Lung (tissue), 17 donors: ENCODE measurements at places on chromosomes 12 and 14.

DNA sequence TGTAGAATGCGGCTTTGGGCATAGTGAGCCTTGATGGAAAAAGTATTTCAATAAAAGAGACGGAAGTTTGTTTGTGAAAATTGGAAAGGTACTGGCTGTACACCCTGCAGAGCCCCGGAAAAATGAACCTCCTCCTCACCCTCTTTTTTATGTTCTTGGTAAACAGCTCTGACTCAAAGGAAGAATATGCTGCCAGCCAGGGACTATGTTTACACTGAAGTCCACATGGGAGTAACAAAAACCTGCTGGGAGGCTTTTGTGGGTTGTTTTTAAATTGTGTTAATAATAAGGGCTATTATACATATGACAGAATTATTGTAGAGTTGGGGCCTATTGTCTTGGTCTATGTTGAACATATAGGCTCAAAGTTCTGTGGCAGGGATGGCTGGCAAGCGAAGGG lies 70.7 kb downstream of the TTC8 start:
- H3K4me3 ChIP-seq, result no peak overlapping the region
- no peaks in the 10 kb centered on the region for H3K27me3 ChIP-seq
- no peaks in the 10 kb centered on the region for H3K36me3 ChIP-seq
- DNase-seq, result no peak

DNA sequence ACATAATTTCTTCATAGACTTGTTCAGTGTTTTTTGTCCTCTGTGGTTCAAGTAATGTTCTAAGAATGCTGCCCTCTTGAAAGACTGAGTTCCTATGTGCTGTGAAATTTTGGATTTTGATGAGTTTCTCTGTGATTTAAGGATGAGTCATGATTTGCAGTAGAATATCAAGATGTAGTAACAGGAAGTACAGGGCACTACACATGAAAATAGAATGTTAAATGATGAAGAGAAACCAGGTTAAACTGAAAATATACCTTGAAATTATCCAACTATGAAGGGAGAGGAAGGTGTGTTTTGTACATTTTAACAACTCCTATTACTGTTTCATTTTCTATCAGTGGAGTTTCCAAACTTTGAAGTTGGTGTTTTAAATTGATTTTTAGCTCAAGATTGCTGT lies 4.8 kb downstream of the ELK3 start:
- no peaks in the 10 kb centered on the region for H3K27me3 ChIP-seq
- H3K36me3 ChIP-seq, result no peaks in the 10 kb centered on the region
- no peak overlapping the region for H3K4me3 ChIP-seq
- DNase-seq, result no peak

- H3K4me3 ChIP-seq, result no peak overlapping the region
- no peaks in the 10 kb centered on the region for H3K36me3 ChIP-seq
- no peaks in the 10 kb centered on the region for H3K27me3 ChIP-seq
- no peak overlapping the region for H3K27ac ChIP-seq
- peaks cover 7% of the 10 kb centered on the region for H3K4me1 ChIP-seq
Measured at GRCh38 chr14:52333823-52334657, 19.9 kb downstream of the PTGER2 start.

DNA sequence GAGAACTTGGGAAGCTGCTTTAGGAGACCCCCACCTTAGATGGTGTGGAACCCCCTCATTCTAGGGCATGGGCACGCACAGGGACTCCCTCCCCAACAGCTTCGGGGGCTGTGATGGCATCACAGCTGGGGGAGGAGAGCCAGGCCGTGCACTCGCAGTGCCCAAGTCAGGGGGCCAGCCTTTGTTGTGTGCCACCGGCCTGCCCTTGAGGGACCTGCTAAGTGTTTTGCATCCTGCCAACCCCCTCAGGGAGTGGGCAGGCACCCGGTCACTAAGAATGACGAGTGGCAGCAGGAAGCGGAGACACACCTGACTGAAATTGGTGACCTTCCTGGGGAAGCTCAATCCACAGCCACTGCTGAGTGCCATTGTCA lies 334.9 kb upstream of the SFSWAP start:
- DNase-seq, result no peak
- H3K27ac ChIP-seq, result no peak overlapping the region
- peaks cover 17% of the 10 kb centered on the region for H3K4me1 ChIP-seq
- no peak overlapping the region for H3K4me3 ChIP-seq
- H3K27me3 ChIP-seq, result peaks cover 20% of the 10 kb centered on the region
- H3K36me3 ChIP-seq, result no peaks in the 10 kb centered on the region

GRCh38 chr12:130138478-130138877 lies 23.8 kb upstream of the FZD10 start:
- no peak for DNase-seq
- peaks cover 28% of the 10 kb centered on the region for H3K27me3 ChIP-seq
- H3K4me1 ChIP-seq, result no peaks in the 10 kb centered on the region
- no peak overlapping the region for H3K4me3 ChIP-seq
- no peaks in the 10 kb centered on the region for H3K36me3 ChIP-seq
- no peak overlapping the region for H3K27ac ChIP-seq
